ENCODE measurements at places on chromosomes 5 and 9.

DNA sequence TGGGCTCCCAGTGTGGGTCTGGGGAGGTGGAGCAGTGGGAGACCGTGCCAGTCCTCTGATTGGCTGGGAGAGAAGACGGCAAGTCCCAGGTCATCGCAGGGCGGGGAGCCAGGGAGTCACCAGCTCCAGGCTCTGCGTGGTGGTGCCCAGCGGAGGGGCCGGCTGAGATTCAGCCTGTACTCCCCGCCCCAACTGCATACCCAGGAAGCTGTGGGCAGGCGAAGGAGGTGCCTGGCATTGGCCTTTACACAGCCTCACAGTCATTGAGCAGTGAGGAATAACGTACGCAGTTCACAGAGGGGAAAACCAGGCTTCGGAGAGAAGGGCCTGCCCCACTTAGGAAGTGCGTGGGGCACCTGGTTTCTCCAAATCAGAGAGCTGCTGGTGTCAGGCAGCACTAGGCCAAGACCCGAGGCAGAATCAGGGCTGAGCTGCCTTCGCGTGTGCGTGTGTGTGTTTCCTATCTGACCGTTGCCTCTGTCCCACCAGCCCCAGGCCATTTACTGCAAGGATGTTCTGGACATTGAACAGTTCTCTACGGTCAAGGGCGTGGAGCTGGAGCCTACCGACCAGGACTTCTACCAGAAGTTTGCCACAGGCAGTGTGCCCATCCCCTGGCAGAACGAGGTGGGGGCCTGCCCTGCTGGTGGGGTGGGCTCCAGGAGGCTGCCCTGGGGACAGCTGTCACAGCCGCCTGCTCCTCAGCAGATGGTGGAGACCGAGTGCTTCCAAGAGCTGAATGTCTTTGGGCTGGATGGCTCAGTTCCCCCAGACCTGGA is 6.2 kb upstream of the PRR7 start:
- DNase-seq = peak; percentile 72

DNA sequence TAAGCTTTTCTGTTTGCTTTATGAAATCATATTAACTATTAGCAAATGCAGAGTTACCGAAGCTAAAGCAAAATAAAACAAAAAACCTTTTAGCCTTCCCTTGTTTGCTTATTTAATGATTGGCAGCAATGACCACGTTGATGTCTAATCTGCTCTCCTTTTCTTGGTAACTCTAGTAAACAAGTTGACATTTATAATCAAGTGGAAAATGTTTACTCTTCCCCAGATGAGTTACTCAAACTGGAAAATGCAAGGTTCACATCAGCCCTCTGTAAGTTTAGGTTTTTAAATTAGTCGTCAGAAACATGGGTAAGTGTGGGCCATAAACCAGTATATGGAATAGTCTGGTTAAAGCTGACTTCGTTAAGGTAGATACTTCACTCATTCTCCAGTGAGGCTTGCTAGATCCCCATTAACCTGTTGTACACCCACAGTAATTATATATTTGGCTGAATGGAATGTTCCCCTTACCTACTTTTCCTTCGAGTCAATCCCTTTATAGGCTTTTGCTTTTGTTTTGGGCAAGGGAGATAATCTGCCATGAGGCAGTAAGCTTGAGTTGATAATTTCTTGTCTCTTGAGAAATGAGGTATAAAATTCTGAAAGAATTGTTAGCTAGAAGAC is 100.9 kb downstream of the GDNF start:
- DNase-seq = no peak

- DNase-seq = no peak
These were observed 191.7 kb downstream of the CDK5RAP2 start for GRCh38 chr9:120388003-120388855.

DNA sequence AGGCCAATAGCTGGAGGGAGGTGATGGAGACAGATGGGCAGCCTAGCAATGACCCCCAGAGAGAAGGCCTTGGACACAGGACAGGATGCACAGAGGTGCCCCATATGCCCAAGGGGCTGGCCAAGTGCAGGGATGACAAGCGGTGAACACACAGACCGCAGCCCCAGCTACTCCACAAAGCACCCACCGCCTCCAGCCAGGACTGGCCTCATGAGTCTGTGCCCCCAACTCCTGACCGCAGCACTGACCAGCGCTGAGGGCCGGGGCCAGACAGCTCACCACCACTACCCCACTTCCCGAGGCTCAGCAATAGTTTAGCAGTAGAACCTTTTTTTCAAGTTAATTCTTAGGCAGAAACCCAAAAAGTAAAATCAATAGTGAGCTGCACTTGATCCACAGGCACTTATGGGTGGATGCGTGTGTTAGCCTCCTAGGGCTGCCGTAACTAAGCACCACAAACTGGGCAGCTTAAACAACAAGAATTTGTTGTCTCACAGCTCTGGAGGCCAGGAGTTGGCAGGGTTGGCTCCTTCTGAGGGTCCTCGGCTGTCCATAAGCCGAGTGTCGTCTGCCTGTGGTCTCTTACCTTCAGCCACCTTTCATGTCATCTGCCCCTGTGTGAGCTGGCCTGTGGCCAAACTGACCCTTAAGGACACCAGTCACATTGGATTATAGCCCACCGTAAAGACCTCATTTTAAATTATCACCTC is 14.1 kb downstream of the ROR2 start:
- DNase-seq = no peak

GRCh38 chr9:4111233-4112008 is 188.4 kb downstream of the GLIS3 start:
- no peak for DNase-seq

GRCh38 chr5:149358294-149358651 is 427 bp downstream of the PCYOX1L start:
- peak; percentile 32 for DNase-seq

- no peak for DNase-seq
These were observed 573.7 kb downstream of the GABRG2 start for GRCh38 chr5:162641142-162641813.

GRCh38 chr9:78122631-78123030 is 91.0 kb upstream of the GNAQ start:
- no peak for DNase-seq

DNA sequence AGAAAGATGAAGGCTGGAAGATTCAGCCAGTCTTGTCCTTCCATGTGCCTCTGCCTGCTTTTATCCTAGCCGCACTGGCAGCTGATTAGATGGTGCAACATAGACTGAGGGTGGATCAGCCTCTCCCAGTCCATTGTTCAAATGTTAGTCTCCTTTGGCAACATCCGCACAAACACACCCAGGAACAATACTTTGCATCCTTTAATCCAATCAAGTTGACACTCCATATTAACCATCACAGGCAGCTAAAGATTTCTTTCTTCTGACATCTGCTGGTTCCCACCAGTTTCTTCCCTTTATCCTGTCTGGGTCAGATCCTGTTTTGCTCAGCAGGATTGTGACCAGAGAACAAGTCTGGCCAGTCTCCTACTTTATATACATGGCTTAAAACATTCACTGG is 276.5 kb upstream of the TYRP1 start:
- no peak for DNase-seq

DNA sequence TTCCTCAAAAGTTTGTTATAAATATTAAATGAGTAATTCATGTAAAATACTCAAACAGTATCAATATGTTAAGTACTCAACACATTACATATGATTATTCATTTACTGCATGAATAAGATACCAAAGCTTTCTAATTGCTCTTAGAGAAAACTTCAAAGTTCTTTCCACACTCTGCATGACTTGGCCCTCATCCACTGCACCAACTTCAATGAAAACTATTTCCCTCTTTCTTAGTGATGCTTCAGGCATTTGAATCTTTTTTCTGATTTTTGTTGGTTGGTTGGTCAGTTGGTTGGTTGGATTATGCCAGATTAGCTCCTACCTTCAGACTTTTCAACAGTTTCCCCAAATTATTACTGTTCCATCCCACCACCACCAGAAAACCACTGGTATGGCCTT is 314.7 kb upstream of the RGMB start:
- DNase-seq = no peak

DNA sequence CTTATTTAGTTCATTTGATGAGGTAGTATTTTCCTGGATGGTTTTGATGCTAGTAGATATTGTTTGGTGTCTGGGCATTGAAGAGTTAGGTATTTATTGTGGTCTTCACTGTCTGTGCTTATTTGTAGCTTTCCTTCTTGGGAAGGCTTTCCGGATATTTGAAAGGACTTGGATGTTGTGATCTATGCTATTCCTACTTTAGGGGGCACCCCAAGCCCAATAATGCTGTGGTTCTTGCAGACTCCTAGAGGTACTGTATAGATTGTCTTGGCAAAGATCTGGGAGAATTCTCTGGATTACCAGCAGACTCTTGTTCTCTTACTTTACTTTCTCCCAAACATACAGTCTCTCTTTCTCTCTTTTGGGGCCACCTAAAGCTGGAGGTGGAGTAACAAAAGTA is 315.7 kb downstream of the MAT2B start:
- DNase-seq = no peak

DNA sequence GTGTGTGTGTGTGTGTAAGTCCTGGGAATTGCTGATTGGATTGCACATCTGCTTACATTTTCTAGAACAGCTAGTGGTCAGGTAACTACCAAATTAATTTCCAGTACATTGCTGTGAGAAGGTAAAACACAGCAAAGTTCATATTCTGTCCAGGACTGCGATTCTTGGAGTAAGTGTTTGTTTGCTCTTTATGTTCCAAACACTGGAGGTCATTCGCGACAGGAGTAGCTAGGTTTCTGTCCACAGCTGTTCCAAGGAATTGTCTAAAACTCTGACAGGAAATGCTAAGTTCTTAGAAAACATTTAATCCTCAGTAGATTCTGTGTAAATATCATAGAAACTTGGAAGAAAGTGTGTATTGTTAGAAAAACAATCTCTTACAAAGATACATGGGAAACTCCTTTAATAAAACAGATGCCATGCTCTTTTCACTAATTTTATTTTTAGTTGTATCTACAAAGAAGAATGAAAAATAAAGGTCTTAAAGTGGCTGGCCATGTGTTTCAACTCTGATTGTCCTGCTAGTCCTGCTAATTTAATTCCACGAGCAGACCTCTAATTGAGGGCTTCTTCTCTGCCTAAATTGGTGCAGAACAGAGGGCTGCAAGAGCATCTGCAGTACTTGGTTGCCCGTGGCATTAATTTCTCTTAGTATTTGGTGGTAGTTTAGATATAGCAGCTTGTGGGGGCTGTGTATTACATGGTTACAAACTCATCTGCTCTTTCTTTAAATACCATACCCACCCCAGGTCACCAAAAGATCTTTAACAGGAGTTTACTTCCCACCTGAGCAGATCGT is 464.5 kb downstream of the RASEF start:
- no peak for DNase-seq

- no peak for DNase-seq
These were observed 53.1 kb upstream of the ERBIN start for GRCh38 chr5:65873181-65873750.

- DNase-seq = no peak
These were observed 198.7 kb downstream of the HSPA4 start for GRCh38 chr5:133250527-133250926.

DNA sequence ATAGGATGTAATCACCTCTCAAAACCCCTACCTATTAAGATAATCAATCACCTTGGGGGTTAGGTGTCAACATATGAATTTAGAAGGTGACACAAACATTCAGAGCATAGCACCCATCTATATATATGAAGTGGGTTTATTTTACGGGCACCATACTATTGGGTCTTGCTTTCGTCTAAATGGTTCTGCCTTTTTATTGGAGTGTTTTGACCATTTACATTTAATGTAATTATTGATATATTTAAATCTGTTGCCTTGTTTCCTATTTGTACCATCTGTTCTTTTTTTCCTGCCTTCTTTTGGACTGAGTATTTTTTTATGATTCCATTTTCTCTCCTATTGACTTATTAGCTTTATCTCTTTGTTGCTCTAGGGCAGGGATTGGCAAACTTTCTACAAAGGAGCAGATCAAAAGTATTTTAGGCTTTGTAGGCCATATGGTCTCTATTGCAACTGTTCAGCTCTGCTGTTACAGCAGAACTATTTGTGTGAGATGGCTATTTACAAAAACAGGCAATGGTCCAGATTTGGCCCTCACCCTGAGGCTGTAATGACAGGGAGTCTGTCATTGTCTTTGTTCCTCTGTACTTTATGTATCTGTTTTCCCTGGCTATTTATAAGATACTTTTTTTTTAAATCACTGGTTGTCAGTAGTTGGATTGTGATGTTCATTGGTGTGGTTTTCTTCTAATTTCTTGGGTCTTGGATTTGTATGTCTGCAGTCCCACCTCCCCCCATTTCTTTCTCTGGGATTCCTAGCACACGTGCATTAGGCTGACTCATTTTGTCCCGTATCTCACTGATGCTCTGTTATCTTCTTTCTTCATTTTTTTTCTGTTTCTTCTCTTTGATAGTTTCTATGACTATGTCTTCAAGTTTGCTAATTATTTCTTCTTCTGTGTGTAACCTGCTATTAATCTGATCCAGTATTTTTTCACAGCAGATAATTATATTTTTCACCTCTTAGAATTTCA is 127.1 kb downstream of the DAB2IP start:
- DNase-seq = no peak

GRCh38 chr9:135295551-135296300 is 183.9 kb upstream of the PPP1R26 start:
- no peak for DNase-seq

- no peak for DNase-seq
These were observed 32.0 kb upstream of the EXOC3 start for GRCh38 chr5:410911-411517.

DNA sequence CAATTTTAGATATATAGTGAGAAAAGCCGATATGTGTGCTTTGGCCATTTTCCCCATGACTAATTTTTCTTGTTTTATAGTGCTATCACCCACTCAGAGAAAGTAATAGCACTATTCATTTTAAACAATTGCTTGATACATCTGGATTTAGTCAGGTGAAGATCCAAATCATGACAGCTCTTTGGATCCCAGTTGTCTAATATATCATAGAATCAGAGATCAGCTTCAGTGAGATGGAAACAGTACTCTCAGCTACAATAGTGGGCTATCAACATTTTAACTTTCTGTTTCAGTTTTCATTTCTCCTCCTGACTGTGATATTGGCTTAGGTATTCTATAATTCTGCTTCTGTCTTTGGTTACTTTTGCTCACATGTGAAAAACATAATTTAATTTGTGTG is 38.7 kb downstream of the VCAN start:
- DNase-seq = no peak

GRCh38 chr5:136963504-136963903 is 535.6 kb downstream of the SPOCK1 start:
- no peak for DNase-seq

DNA sequence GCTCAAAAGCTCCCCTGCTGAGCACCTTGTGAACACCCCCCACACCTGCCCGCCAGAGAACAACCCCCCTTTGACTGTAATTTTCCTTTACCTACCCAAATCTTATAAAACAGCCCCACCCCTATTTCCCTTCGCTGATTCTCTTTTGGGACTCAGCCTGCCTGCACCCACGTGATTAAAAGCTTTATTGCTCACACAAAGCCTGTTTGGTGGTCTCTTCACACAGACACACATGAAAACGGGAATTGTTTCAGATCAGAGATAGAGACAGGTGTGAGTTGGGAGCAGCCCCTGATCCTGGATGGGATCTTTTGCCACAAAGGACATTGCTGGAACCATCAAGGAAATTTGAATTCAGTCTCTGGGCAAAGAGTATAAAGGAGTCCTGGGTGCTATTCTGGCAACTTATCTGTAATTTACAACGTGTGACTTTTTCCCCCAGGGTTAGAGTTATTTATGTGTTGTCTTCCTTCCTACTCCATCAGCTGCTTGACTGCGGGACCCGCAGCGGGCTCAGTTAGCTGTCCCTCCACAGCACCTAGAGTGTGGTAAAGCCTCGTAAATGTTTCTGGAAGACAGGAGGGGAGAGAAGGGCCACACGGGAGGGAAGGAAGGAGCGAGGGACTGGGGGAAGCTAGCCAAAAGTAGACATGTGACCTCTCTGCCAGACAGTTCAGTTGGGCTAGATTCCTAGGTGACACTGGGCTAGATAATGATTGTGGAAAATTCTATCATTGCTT is 437.0 kb downstream of the ZNF608 start:
- DNase-seq = no peak

Data from CD4-positive, alpha-beta T cell treated with Interleukin-12 subunit alpha and Interleukin-12 subunit beta, for 1 hour (primary cell).